ENCODE measurements at places on chromosomes 7 and 10.

GRCh38 chr10:25226775-25227682 lies 52.2 kb downstream of the GPR158 start:
- peak; percentile 48 for DNase-seq

GRCh38 chr10:20494474-20494873 lies 402.6 kb downstream of the NEBL start:
- DNase-seq = no peak

DNA sequence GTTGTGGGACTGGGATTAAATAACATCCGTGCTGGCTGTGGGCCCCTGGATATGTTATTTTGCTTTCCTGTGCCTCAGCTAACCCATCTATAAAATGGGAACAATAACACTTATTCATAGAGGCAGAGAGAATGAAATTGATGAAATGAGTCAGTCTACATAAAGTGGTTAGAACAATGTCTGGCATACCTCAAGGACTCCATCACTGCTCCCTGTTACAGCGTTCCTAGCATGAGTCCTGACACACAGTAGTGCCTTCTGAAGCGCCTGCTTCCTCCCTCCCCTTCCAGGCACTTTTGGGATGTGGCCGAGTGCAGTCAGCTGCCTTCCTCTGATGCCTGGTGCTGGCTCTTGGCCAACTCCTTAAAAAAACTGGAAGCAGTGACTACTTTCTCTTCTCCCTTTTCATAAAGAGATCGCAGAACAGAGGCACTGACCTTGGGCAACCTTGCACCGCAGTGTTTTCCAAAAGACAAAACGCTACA lies 108.4 kb upstream of the ZMIZ1 start:
- no peak for DNase-seq

DNA sequence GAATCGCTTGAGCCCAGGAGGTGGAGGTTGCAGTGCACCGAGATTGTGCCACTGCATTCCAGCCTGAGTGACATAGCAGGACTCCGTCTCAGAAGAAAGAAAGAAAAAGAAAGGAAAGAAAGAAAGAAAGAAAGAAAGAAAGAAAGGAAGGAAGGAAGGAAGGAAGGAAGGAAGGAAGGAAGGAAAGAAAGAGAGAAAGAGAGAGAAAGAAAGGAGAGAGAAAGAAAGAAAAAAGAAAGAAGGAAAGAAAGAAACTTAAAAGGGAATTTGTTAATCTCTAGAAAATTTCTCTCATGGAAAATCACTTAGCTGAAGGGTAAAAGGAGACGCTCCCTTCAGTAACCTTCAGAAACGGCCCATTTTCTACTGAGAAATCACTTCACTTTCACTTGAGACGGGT lies 279.5 kb upstream of the KLF6 start:
- no peak for DNase-seq

- DNase-seq = peak; percentile 28
Measured at GRCh38 chr10:121753726-121754476, 155.7 kb upstream of the FGFR2 start.

DNA sequence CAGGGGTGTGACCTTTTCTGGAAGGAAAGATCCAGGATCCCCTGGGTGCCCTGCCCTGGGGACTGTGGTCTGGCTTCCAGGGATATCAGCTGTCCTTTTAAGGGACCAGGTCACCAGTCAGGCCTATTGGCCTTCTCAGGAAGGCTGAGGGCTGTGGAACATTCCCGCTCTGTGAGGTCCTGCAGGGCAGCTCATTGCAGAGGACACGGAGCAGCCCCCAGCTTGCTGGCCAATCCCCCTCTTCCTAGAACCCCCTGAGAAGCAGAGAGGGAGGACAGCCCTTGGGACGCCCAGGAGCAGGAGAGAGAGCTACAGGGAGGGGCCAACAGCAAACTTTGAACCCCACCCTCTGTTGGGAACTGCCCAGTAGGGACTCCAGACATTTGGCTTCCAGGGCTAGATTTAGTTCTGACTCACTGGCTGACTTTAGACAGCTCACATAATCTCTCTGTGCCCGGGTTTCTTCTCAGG lies 67.9 kb upstream of the COL13A1 start:
- DNase-seq = no peak

DNA sequence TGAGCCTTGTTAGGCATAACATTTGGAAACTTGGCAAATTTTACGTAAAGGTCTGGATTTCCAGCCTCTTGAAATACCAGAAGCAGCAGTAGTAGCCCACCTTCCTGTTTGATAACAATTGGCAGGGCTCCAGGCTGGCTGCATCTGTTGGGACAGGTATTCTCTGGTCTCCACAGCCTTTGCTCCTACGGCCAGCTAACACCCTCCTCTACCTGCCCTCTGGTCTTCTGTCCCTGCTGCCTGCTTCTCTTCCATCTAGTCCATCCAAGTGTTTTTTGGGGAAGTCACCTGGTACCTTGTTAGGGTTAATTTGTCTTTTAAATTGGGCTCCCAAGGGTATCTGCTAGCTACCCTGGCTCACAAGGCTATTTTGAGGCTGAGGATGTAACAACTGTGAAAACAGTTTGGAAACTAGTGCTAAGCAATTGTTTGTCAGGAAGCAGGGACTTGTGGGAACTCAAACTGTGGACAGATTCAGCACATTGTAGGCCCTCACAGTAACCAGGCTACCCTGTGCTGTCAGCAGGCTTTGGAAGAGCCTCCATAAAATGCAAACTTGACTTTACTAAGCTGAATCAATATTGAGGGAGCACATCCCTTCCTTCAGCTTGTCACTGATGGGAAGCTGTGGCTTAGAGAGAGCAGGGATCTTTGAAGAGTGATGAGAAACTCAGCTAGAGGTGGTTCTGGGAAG lies 8.5 kb downstream of the RPS24 start:
- no peak for DNase-seq

All from HCT116 (cell line).